ENCODE measurements at places on chromosomes 2 and 18. TPM values are rescaled to one million over a fixed set of nuclear protein-coding genes. Genes with fewer than 3 reads are reported as not detected.

- DNase-seq = no peak
- peak overlapping the region; percentile 8 for H3K27ac ChIP-seq
- H3K27me3 ChIP-seq = no peaks in the 10 kb centered on the region
- H3K4me1 ChIP-seq = peaks cover 33% of the 10 kb centered on the region
- peaks cover 80% of the 10 kb centered on the region for H3K36me3 ChIP-seq
Observed at GRCh38 chr2:25749676-25750075, 76.3 kb upstream of the DTNB start.

DNA sequence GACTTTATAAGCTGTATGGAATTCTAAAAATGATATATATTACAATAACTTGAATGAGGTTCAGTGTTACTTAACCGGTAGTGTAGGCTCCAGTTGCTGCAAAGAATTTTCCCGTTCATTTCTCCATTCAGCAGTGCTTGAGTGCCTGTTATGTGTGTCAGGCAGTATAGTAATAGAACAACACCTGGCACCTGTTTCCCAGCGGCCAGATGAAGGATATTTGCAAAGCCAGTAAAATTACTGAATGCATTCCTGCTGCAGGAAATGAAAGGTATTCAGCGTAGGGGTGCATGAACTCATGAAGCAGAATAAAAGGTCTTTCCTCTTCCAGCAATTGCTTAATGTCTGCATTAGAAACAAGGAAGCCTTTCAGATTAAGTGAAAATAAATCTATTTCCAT is 18.8 kb downstream of the YPEL5 start:
- H3K27ac ChIP-seq = no peak overlapping the region
- H3K27me3 ChIP-seq = no peaks in the 10 kb centered on the region
- H3K4me1 ChIP-seq = peaks cover 6% of the 10 kb centered on the region
- no peak for DNase-seq
- H3K36me3 ChIP-seq = peaks cover 7% of the 10 kb centered on the region

DNA sequence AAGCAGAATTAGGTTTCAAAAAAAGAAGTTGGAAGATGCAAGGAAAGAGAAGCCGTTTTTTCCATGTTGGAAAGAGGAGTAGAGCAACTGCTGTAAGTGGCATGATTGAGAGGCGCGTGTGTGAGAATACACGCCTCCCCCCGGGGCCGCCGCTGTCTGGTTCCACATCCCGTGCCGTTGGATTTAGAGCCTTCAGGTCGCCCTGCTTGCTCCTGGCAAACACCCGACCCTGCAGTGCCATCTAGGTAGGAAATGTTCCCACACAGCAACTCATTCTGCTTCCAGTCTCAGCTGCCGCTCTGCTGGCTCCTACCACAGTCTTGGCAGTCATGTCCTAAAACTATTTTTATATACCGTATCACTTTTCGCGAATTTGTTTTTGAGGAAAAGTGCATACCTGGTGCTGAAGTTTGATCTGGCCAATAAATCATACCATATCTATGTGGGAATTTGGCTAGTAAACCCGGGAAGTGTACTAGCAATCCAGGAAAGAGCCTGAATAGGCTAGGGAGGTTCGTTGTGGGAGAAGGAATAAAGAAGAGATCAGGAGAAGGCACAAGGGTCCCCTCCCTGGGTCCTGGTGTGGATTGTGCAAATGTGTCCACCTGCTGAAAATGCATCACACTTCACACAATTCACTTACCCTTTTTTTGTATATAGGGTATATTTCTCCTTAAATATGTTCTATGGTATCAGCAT is 372.7 kb downstream of the FBXO15 start:
- H3K4me1 ChIP-seq = no peaks in the 10 kb centered on the region
- H3K36me3 ChIP-seq = no peaks in the 10 kb centered on the region
- no peak overlapping the region for H3K4me3 ChIP-seq
- H3K27me3 ChIP-seq = no peaks in the 10 kb centered on the region
- H3K27ac ChIP-seq = no peak overlapping the region

DNA sequence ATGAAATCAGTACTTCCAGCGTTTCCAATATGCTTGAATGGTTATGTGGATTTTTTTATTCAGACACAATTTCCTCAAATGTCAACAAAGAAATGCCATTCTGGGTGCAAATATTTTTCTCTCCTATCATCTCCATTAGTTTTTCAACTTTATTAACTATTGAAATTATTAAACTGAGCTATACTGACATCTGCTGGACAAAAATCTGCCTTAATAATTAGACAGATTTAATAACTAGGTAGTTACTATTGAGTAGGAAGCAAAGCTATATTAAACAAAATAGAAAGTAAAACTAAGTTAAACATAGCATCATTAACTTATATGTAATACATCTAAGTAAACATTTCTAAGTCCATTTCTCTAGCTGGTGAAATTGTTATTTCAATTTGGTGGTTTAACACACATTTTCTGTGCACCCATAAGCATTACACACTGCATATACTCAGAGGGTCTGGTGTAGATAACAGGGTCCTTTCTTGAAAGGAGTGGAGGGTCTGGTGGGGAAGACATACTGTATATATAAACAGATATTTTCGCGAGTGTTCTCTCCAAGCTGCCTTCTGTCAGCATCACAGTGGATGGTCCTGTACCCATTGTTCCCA is 77.0 kb downstream of the LANCL1 start:
- no peak for DNase-seq
- H3K36me3 ChIP-seq = no peaks in the 10 kb centered on the region
- H3K4me3 ChIP-seq = no peak overlapping the region
- no peaks in the 10 kb centered on the region for H3K27me3 ChIP-seq
- no peaks in the 10 kb centered on the region for H3K4me1 ChIP-seq

- H3K4me1 ChIP-seq = no peaks in the 10 kb centered on the region
- peaks cover 22% of the 10 kb centered on the region for H3K36me3 ChIP-seq
- H3K27me3 ChIP-seq = no peaks in the 10 kb centered on the region
- no peak overlapping the region for H3K4me3 ChIP-seq
Observed at GRCh38 chr2:128277961-128278681, 40.5 kb downstream of the HS6ST1 start.

DNA sequence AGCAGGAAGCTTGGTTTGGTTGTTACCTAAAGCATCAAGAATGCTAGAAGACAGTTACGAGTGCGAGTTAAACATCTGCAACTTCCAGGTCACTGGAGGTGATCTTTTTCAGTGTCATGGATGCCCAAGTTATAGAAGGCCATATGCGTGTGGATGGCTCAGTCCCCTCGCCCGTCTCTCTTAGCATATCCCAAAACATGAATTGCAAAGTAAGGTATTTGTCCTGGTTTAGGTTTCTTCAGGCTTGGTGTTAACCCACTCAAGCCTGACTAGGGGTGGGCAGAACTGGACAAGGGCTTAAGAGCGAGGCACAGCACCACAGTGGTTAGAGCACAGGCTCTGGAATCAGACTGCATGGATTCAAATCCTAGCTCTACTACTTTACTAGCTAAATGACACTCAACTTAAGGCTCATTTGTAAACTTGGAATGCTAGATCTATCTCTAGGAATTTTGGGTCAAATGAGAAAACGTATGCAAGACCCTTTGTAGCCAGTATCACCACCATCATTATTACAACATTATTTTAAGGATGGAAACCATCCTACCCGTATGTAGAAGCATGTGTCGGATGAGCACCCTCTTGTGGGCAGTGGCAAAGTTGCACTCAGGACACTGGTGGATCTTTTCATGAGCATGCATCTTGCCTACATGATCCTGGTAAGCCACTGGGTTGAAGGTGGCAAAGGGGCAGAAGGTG is 11.2 kb downstream of the ZNF142 start:
- peaks cover 79% of the 10 kb centered on the region for H3K36me3 ChIP-seq
- peaks cover 4% of the 10 kb centered on the region for H3K4me1 ChIP-seq
- no peaks in the 10 kb centered on the region for H3K27me3 ChIP-seq
- H3K4me3 ChIP-seq = no peak overlapping the region
- DNase-seq = peak; percentile 39

GRCh38 chr2:209470466-209470865 is 46.6 kb downstream of the MAP2 start:
- H3K4me1 ChIP-seq = no peaks in the 10 kb centered on the region
- H3K4me3 ChIP-seq = no peak overlapping the region
- H3K27me3 ChIP-seq = no peaks in the 10 kb centered on the region
- H3K27ac ChIP-seq = no peak overlapping the region
- no peaks in the 10 kb centered on the region for H3K36me3 ChIP-seq

DNA sequence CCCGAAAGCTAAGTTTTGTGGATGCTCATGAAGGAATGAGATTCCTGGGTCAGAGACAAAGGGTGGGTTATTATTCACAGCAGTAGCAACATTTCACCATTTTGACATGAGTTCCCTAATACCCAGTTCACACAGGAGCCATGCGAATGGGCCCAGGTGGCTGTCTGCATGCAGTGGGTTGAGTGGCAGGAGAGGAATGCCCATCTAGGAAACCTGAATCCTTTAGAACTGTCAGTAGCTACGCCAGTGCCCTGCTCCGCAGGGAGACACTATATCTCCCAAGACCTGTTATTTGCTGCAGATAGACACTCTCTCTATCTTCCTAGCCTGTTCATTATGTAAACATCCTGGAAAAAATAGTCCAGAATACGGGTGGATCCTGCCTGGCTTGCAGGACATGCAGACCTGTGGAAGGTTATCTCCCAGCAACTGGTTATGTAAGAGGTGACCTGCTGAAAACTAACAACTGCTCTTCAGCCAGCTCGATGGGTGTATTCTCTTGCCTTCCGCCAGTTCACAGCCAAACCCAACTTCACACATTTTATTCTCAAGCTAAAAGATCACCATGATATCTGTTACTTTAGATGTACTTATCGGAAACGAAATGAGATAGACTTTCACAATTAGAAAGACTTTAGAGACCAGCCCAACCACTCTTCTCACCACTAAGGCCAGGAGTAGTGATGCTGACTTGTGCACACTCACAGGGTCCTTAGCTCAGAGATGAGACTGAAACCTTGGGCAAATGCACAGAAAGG is 59.1 kb downstream of the MBP start:
- peak overlapping the region; percentile 24 for H3K4me3 ChIP-seq
- H3K36me3 ChIP-seq = peaks cover 70% of the 10 kb centered on the region
- peaks cover 70% of the 10 kb centered on the region for H3K4me1 ChIP-seq
- H3K27me3 ChIP-seq = no peaks in the 10 kb centered on the region
- peak overlapping the region; percentile 74 for H3K27ac ChIP-seq

GRCh38 chr18:51236225-51236624 is 38.7 kb upstream of the MEX3C start:
- DNase-seq = no peak
- peaks cover 22% of the 10 kb centered on the region for H3K4me1 ChIP-seq
- peak overlapping the region; percentile 67 for H3K27ac ChIP-seq

GRCh38 chr2:177051278-177051677 is 161.3 kb upstream of the HNRNPA3 start:
- DNase-seq = no peak
- H3K4me3 ChIP-seq = no peak overlapping the region
- no peak overlapping the region for H3K27ac ChIP-seq
- no peaks in the 10 kb centered on the region for H3K36me3 ChIP-seq
- peaks cover 31% of the 10 kb centered on the region for H3K27me3 ChIP-seq

DNA sequence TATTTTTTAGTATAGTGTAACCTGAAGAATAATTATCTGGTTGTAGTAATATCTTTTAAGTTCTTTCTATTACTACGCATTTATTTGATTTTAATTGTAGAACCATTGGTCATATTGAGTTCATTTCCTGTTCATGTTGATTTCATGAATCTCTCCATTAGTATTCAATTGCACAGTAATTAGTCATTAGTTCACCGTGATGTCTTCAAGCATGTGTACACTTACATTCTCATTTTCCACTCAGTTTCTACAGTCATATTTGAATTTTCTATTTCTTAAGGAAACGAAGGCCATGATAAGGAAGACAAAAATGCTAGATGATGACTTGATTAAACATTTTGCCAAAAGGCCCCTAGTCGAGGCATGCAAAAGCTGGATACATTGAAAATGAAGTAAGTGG is 333.7 kb upstream of the FANCL start:
- H3K36me3 ChIP-seq = no peaks in the 10 kb centered on the region
- no peak overlapping the region for H3K4me3 ChIP-seq
- peaks cover 3% of the 10 kb centered on the region for H3K27me3 ChIP-seq
- DNase-seq = no peak

Gene NT5DC4
- total RNA-seq = not detected

Gene PPP1CB
- 272 TPM for total RNA-seq

Gene SLC40A1
- total RNA-seq = 1.8 TPM

Gene ACADL
- not detected for total RNA-seq

Gene ORC2
- total RNA-seq = 62.9 TPM
